ENCODE measurements at places on chromosomes 11 and 22.

DNA sequence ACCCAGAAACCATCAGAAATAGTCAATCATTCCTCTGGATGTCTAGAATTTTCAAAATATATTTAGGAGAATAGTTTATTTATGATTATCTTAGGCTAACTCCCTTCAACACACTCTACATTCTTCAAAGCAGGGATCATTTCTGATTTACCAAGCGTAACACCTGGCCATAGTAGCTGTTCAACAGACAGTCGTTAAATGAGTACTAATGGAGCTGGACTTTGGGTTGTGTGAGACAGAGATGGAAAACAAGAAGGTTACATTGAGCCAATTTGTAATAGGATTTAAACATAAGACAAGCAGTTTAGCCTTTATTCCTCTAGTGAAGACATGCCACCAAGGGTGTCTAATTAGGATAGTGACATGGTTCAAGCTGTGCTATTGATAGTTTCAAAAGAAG is 129.2 kb upstream of the ANO3 start:
- DNase-seq: no peak

DNA sequence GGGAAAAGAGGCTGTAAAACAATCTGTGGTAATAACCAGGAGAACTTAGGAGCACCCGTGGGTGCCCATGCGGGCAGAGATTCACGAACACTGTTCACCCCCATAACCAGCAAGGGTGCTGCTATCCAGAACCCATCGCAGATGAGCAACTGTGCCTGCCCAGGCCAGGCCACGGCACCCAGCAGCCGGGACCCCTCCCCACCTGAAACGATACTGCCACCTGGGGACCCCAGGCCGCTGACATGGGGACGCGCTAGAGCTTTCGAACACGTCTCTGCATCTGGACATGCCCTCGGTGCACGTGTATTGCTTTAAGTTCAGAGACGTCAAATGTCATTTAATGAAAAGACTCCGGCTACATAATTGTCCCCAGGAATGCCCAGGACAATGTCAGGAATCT is 14.3 kb upstream of the MUC2 start:
- DNase-seq: no peak

DNA sequence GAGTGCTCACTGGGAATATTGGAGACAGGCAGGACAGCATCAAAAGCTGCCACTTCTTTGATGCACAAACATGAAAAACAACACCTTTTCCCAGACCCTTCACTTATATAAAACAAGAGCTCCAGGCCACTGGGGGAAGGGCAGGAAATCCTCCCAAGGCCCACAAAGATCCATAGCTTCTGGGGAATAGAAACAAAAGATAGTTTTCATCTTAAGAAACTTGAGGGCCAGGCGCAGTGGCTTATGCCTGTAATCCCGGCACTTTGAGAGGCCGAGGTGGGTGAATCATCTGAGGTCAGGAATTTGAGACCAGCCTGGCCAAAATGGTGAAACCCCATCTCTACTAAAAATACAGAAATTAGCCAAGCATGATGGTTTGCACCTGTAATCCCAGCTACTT is 15.3 kb downstream of the RTL6 start:
- peak; percentile 28 for DNase-seq

GRCh38 chr11:85652786-85653447 is 5.2 kb downstream of the TMEM126A start:
- DNase-seq: no peak

DNA sequence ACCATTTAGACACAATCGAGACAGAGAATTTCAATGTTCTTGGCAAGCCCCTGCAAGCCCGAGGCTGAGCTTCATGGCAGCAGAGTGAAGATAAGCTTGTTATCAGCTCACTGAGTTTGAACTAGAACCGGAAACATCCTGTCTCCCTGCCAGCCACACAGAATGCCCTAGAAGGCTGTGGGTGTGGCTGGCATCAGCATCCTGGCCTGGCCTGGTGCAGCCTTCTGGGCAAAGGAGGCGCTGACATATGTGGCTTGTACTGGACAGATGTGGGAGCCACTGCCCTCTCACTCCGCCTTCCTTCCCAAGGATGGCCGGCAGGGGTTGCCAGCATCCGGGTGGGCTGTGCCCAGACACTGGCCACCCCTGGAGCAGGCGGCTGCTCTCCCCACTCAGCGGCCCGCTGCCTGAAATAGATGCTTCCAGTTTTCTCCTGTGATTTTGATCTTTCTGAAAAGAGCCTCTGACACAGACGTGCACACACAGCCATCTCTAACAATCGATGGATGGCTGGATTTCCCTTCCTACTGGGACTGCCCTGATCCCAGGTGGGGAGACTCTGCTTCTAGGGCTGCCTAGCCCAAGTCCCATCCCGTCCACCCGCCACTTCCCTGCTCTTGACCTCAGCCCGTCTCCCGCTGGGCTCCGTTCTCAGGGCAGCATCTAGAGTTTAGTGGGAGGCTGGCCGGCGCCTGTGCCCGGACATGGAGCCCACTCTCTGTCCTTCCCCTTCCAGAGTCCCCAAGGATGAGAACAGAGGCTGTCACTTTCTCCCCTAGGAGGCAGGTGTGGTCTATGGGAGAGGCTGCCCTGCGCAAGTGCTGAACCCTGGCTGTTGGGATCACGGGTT is 149.7 kb downstream of the CTTN start:
- DNase-seq: no peak

GRCh38 chr11:113372309-113372708 is 15.3 kb upstream of the ANKK1 start:
- no peak for DNase-seq

GRCh38 chr22:21055880-21056319 is 10.2 kb downstream of the LRRC74B start:
- DNase-seq: no peak

- DNase-seq: no peak
Observed at GRCh38 chr11:12139144-12139881, 28.9 kb downstream of the MICAL2 start.

DNA sequence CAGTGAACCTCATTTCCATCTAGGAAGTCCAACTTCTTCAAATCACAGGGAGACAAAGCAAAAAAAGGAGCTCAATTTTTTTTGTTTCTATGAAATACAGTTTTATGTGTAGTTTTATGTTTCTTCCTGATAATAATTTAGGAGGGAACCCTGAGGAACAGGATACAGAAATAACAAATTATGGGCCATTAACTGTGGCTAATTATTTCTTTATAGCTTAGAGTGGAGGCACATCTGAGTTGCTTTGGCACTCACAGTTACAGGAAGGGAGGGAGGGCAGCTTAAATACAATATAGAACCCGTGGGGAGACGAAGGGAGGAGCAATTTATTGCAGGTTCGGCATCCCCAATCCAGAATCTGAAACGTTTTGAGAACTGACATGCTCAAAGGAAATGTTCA is 37.1 kb upstream of the HORMAD2 start:
- DNase-seq: no peak

- no peak for DNase-seq
Observed at GRCh38 chr11:84865257-84865656, 761.9 kb downstream of the DLG2 start.

DNA sequence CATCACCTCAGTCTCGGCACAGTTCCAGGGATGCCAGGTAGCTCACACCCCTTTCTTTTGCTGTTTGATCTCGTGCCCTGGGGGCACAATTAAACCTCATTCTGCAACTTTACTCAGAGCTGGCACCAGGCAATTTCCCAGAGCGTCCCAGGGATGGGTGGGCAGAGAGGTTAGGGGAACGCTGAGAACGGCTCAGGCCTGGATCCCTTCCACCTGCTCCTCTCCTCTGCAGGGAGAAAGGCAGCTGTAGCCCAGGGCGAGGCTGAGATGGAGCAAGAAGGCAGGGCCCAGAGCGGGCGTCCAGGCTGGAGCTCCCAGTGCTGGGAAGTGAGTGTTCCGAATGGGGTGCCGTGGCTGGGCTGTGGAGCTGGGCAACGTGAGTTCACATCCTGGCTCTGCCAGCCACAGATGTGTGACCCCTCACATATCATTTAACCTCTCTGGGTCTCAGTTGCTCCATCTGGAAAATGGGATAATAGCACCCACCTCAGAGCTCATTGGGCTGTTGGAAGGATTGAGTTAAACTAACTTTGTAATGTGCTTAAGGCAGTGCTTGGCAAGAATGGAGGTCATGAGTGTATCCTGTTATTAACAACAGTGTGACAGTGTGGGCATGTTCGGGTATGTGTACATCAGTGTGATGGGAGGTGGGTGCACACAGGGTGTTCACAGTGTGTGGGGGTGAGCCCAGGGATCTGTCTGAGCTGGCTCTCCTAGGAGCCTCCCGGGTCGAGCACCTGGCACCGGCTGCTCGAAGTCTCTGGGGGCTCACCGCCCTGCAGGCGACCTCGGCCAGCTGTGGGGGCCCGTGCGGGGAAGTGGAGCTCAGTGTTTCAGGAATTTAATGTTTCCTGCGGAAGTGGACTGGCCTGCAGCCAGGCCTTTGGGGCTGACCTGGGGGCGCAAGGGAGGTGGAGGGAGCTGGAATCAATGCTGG is 15.5 kb downstream of the OTUB1 start:
- DNase-seq: no peak

GRCh38 chr11:57323167-57323854 is 1.4 kb downstream of the TNKS1BP1 start:
- DNase-seq: no peak

GRCh38 chr11:22130462-22131053 is 62.3 kb upstream of the ANO5 start:
- DNase-seq: no peak

DNA sequence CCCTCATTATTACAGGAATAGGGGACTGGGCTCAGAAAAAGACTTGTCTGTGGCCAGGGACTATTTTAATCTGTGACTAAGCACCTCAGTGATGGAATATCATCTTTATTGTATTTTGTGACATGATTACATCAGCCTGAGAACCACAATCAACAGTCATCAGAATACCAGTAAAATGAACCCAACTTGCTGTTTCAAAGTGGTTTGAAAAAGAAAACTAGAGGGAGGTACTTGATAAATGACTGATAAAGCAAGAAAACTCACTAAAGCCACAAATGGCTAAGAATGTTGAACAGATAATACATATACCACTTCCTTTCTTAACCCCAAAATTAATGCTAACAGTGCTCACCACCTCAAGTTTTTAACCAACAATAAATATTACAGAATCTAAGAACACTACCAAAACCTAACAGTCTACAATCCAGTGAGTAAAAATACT is 155.7 kb downstream of the ATG16L2 start:
- no peak for DNase-seq

DNA sequence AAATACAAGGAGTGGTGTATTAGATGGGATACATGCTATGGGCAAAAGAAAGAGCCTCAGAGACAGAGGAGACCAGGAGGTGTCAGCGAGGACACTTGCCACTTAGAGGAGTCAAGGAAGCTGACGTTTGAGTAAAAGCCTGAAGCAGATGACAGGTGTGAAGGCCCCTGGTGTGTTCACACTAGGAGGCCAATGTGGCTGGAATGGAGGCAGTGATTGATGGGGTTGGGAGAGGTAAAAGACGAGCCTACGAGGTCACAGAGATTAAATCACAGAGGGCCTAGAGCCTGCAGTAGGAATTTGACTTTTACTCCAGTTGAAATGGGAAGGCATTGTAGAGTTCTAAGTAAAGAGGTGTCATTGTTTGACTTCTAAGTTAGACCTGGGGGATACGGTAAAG is 12.0 kb upstream of the GDPD5 start:
- no peak for DNase-seq

GRCh38 chr11:45485070-45485707 is 180.2 kb downstream of the CHST1 start:
- no peak for DNase-seq

- DNase-seq: no peak
Observed at GRCh38 chr11:128480066-128480465, 107.3 kb downstream of the ETS1 start.

DNA sequence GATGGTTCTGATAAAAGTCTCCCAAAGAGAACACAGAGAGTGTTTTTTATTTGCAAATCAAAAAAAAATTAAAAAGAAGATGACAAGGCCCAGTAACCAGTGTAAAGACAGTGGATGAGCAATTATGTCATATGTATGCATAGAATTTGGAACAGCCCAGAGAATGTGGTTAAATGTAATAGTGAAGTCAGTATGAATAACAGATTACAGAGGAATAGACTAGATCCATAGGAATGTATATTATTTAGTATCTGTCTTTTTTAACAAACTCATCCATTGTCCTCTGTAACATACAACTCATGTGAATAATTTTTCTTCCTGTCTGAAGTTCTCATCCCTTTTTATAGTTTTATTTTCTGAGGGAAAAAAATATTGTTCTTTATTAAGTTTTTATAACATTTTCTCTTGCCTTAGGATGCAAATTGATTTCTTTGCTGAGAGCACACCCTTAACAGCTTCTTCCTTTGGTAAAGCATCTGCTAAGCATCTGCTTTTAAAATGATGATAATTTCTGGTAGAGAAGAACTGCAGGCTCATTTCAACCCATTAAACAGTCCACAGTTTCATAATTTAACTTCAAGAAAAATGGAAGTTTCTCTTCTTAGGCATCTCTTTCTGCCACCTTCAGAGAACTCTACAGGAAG is 266.5 kb upstream of the MTNR1B start:
- no peak for DNase-seq

DNA sequence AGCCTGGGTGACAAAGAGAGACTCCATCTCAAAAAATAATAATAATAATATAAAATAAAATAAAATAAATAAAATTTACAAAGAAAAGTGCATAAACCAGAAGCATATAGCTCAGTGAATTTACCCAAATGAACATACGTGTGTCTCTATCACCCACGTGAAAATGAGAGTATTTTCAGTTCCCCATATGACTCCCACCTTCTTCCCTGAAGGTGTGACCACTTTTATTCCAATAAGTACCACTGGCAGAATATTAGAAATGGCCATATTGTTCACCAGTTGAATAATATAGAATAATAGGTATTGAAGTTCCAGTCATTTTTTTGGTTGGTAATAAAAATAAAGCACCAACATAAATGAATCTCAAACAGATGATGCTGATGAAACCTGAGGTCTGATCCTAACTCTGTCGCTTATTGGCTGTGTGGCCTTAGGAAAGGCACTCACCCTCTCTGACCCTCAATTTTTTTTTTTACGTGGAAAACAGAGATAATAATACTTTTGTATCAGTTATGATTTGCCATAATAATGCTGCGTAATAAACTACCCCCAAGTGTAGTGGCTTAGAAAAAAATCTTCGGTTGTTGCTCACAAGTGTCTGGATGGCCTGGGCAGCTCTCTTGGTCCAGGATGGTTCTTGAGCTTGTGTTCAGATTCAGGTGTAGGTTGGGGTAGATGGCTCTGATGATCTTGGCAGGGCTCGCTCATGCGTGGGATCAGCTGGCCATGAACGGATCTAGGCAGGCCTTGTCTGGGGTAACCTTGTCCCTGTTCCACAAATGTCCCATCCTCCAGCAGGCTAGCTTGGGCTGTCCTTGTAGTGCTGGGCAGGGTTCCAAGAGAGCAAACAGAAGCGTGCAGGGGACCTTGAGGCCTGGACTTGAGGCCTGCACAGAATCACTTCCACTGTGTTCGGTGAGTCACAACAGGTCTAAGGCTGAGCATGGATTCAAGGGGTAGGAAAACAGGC is 88.1 kb downstream of the MYO18B start:
- no peak for DNase-seq

- DNase-seq: no peak
Observed at GRCh38 chr11:67276781-67277230, 10.5 kb downstream of the GRK2 start.
